Left kidney (tissue), 8 donors: ENCODE measurements at places on chromosomes 1 and 21. TPM values are rescaled to one million over a fixed set of nuclear protein-coding genes. Genes with fewer than 3 reads are reported as not detected.

Gene KLHDC8A
- polyA plus RNA-seq: 2.5 TPM

Gene CFAP141
- polyA plus RNA-seq: not detected

Gene COL6A1
- 205 TPM for polyA plus RNA-seq

Gene RNU1-2
- polyA plus RNA-seq: 1.9 TPM

Gene SH3BGRL3
- 87.2 TPM for polyA plus RNA-seq

Gene BEND5
- polyA plus RNA-seq: 27.4 TPM
